Left lobe of liver (tissue), 2 donors: ENCODE measurements at places on chromosomes 2 and 18. TPM values are rescaled to one million over a fixed set of nuclear protein-coding genes. Genes with fewer than 3 reads are reported as not detected.
A peak's percentile ranks its signal among the peaks of the same experiment; 100 is the strongest.

DNA sequence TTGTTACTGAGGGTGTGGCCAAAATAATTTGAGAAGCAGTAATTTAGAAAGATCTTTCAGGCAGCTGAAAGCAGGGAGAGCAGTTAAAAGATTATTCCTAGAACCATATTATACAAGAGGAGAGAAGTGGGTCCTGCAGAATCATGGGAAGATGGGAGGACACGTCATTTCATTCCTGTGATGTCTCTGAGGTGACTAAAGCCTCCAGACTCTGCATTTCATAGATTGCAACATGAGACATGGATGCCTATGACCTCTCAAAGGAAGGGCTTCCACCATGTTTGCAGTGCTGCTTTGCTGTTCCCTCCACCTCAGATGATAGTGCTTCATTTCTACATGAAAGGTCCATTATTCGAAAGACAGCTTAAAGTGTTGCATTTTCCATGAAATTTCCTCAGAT, 788.4 kb downstream of the TSN start:
- no peak for DNase-seq

The HOXD10 gene
- not detected for total RNA-seq

DNA sequence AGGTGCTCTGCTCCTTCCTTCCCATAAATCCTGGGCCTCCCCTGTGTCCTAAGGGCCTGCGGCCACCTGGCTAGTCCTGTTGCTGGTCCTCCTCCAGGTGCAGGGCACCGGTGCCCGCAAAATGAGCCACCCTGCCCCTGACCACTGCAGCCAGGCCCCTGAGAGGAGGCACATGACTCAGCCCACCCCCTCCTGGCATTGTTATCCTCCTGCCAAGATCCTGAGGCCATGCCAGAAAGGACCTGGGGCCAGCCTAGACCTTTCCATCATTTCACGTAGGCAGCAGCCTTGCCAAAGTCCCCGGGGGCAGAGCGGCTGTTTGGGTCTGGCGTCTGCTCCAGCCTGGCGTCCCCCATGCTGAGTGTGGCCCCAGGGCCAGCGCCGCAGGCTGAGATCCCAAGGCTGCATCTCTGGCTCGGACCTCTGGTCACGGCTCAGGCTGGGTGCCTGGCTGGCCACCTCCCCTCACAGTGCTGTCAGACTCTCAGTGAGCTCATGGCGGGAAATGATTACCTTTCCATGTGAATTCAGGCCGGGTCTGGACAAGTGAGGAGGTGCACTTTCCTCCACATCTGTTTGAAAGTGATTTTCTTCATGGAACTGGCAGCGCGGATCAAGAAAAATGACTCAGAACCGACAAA, 81.0 kb downstream of the NDUFA10 start:
- DNase-seq = no peak

DNA sequence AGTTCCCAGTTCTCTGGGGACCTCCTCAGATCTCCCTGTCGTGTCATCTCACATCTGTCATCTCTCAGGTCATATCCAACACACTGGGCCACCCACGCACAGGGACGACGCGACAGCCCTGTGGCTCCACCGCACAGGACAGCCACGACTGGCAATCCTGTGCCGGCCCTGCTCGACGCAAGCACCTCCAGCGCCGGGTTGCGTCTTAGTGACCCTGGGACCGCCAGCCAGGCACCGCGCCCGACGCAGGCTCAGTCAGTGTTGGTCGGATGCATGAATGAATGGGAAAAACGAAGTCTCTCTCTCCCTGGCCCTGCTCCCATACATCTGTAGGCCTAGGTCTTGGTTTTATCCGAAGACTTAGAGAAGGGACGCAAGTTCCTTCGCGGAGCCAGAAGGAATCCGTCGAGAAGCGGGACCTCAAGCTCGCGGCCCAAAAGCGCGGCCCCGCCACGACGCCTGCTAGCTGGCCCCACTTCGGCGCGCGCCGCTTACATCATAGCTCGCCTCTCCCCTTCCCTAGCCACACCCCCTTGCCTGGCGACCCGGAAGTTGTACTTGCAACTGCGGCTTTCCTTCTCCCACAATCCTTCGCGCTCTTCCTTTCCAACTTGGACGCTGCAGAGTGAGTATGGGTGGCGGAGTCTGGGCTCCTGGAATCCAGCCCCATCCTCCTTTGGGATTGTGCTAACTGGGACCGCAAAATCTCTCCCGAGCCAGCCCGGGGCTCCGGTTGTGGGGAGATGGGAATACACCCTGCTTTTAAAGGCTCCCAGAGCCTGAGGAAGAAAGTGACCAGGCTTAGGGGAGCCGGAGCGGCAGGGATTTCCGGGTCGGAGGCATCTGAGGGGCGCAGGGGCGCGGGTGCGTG, at the start of gene RPL31:
Gene RPL31, plus strand, starts transcription at position 599 of the 871 bp plus-strand sequence. CDS start 413 bp downstream, outside the sequence.
- peak; percentile 97 for DNase-seq

- no peak for DNase-seq
These were observed 104.6 kb upstream of the STON1 start for GRCh38 chr2:48425402-48425801.

DNA sequence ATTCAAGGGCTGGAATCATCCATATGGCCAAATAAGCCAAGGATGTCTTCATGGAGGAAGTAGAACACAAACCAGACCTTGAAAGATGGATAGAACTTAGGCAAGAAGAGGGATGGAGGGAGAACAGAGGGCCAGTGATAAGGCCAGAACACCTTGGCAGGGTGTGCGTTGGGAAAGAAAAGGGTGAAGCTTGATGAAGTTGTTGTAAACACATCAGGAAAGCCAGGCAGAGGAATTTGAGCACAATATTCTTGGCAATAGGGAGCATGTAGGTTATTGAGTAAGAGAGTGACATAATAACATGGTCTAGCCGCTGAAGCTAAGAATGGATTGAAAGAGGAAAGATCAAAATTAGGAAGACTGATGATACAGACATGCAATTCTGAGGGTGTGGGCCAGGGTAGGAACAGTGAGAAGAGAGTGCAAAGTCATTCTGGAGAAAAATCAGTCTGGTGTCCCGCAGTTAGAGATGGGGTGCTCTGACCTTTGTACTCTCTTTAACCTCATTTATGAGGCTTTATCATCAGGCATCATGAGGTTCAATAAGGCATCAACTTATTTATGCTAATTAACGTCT, 41.0 kb downstream of the SLC14A2 start:
- DNase-seq = no peak

The AKAIN1 gene
- 0.88 TPM for total RNA-seq

The MAP3K19 gene
- not detected for total RNA-seq

DNA sequence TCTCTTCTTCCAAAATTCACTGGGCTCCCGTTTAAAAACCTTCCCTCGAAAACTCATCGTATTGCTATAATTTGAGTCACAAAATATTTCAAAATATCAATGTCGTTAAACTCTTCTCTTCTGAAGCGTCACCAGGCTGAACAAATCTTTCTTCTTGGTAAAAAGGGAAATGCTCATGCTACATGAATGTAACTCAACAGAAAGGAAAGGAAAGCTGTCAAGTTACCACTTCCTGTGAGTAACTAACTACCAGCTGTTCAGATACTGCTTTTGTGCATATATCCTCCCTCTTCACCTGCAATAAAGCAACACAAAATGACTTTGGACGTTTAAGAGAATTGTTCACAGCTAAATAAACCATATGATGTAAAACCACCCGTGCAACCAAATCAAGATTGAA, 95.4 kb downstream of the DOCK10 start:
- DNase-seq = no peak
